Cardiac septum (tissue), 1 donor: ENCODE measurements at places on chromosomes 2 and 18. TPM values are rescaled to one million over a fixed set of nuclear protein-coding genes. Genes with fewer than 3 reads are reported as not detected.
A peak's percentile ranks its signal among the peaks of the same experiment; 100 is the strongest.

SH3BP4 gene
- 9.1 TPM for total RNA-seq

SPTBN1 gene
- 554 TPM for total RNA-seq

DNA sequence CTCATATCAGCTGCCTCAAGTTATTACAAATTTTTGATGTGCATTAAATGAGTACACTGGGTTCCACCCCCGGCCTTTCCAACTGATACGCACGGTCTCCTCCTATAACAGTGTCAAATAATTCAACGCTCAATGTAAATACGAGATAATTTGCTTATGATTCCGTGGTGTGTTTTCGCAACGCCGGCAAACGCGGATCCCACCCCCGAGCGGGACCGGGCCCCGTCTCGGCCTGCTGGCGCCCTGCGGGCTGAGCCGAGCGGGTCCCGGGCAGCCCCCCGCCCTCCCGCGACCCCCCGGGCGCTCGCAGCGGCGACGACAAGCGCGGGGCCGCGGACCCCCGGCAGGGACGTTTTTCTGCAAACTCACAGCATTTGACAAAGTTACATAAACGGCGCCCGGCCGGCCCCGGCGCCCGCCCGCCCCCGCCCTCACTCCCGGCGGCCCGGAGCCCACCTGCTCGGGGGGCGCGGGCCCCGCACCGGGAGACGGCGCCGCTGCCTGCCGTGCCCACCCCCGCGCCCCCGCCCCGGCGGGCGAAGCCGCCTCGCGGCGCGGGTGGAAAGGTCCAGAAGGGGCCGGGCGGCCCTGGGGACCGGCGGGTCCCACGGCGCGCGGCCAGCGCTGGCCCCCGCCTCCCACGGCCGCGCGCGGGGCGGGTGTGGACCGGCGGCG, 762 bp downstream of the HDAC4 start:
- DNase-seq = peak; percentile 67

DNA sequence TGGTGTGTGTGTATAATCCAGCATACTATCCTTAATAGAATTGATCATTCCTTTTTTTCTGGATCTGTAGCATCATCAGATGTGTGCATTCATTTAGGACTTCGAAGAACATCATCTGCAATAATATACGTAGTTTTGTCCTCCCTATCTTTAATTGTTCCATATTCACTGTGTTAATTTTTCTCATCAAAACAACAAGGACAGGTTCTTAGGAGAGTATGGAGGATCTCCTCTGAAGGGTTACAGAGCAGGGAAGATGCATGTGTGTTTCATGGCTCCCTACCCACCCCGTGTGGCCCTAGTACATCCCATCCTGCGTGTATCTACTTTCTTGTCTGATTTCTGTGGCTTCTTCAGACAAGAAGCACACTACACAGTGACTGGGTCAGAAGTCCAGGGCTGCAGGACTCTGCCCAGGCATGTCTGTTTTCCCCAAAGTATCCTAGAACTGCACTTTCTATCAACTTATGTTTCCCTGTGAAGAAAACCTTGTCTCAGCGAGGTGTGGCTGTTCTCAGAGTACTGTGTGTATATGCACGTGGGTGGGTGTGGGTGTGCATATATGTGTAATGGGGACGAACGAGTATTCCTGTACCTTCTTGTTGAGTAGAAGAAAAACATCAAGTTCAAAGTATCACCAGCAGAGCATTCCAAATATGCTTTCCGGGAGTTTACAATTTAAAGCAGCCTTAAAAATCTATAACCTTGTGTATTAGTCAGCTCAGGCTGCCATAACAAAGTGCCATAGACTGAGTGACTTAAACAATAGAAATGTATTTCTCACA, 220.4 kb upstream of the FOSL2 start:
- DNase-seq = no peak
